ENCODE measurements at places on chromosomes 5 and 9.
A peak's percentile ranks its signal among the peaks of the same experiment; 100 is the strongest.

GRCh38 chr9:1939466-1939865 lies 75.7 kb upstream of the SMARCA2 start:
- DNase-seq: no peak

DNA sequence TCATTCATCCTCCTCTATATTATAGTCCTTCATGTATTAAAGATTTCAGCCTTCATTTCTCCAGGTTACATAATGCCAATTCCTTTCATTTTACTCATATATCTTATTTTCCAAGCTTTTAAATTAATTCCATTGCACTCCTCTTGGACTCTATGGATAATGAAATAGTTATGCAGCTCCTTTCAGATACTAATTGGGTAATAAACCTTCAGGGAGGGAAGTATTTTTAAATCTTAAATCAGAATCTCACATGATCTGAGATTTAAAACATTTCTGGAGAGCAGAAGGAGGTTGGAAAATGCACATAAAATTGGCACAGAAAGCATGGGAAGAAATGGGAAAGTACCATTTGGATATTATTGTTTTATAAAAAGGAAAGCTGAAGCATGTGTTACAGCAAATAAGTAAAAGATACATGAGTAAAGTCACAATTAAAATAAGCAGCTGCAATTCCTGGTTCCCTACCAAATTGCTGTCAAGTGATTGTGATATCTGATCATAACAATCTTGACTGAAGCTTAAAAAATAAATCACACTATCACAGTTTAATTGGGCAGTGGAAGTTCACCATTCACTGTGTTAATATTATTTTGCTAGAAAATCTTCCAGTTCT lies 257.9 kb upstream of the NREP start:
- no peak for DNase-seq

DNA sequence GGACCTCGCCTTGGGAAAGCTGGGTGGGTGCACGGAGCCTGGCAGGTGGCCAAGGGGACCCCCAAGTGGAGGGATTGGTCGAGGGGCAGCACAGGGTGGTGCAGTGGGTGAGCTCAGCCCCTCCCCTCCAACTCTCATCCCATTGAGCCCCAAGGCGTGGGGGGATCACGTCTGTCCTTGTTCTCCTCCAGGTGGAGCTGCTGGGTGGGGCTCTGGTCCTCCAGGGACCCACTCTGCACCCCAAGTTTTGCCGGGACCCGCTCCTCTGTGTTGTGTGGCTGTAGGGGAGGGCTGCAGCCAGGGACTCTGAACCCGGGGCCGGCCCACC lies 3.6 kb upstream of the FUT7 start:
- DNase-seq: no peak

- DNase-seq: no peak
These were observed 779.0 kb upstream of the CTNND2 start for GRCh38 chr5:12683249-12683648.

DNA sequence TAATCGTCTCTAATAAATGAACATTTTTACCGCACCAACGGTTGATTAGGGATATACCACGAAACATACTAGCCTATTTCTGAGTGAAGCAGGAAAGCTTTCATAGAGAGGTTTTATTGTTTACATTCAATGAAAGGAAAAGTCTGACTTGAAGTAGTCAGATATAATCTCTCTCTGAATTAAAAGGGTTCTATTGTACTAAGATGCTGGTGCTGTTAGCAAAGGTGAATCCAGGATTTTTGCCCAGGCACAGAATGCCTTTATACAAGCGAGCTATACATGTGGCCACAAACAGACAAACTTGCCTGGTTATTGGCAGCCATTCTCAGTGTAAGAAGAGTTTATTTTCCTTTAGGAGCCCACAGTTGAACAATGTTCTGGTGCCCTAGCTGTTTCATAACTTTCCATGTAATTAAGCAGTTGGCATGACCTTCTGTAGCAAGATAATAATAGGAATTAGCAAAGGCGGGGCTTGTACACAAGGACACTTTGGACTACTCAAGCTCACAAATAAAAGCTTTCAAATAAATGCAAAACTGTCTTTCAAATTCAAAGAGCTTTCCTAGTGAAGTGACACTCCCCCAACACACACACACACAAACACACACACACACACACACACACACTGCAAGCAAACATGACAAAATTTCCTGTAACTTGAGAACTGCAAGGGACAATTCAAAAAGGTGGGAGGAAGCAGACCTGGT lies 198.7 kb upstream of the MAP3K1 start:
- DNase-seq: no peak

DNA sequence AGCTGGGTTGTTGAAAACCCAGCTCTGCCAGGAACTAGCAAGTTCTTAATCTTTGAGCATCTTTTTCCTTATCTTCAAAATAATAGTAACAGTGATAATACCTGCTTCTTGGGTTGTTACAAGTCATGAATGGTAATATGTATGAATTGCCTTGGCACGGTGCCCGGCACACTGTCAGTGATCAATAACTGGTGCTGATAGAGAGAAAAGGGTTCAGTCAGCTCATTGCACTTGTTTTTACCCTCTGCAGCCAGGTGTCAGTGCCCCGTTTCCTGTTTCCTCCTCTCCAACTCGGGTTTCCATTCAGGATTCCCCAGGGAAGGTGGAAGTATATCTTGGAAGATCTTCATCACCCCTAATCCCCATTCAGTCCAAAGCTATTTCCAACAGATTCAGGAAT lies 15.8 kb upstream of the NIPAL4 start:
- no peak for DNase-seq

- no peak for DNase-seq
These were observed 88.5 kb upstream of the TRPM3 start for GRCh38 chr9:71209890-71210289.

GRCh38 chr9:81693671-81694378 lies 4.5 kb upstream of the TLE1 start:
- no peak for DNase-seq

GRCh38 chr5:148091991-148092964 lies 28.5 kb downstream of the SPINK5 start:
- no peak for DNase-seq

DNA sequence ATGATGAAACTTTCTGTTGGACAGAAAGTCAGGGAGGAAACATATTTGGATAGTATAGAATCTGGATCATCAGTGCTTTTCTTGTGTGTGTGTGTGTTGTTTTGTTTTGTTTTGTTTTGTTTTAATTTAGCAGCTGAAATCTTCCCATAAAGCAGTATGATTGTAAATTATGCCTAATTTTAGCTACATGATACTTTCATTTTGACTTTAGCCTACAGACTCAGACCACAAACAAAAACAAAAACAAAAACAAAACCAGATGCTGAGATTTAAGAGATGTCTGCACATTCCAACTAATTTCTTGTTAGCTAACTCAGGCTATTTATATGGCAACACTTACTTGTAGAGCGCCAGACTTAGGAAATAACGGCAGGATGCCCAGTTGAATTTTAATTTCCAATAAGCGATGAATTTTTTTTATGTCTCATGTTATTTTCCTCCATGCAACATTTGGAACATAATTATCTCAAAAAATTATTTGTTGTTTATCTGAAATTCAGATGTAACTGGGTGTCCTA lies 119.5 kb upstream of the TRPC7 start:
- DNase-seq: no peak

GRCh38 chr5:169157064-169157463 lies 143.9 kb downstream of the SLIT3 start:
- no peak for DNase-seq

DNA sequence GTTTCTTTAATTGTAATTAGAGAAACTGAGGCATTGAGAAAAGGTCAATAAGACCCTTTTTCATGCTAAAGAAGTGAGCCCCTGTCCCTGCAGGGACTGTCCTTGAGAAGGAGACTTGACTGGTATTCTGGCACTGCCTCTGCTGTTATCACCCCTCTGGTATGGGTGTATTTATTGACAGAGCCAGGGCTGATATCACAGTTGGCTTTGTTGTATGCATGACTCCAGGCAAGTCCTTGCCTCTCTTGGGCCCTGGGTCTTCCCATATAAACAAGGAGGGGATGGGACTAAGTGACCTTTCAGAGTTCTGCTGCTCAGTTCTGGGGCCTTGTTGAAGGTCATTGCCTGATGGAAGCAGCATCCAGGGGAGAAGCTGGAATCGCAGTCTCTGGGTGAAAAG lies 71.8 kb upstream of the PPARGC1B start:
- no peak for DNase-seq

- no peak for DNase-seq
These were observed 30.6 kb upstream of the OBP2B start for GRCh38 chr9:133239533-133240090.

DNA sequence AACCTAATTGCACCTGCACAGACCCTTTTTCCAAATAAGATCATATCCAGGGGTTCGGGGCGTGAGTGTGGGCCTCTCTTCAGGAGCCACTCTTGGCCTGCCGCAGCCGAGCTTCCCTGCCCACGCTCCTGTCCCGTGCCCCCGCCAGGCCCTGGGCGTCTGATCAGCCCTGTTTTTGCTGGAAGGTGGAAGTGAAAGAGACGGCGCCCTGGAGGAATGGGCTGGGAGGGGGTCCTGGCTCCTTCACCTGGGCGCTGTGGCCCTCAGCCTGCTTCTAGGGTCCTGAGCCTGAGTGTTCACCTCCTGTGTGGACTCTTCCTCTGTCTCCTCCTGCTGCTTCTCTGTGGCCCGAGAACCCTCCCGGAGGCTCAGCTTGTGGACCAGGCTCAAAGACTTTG lies 11.2 kb upstream of the COL5A1 start:
- DNase-seq: no peak

- no peak for DNase-seq
These were observed 107.0 kb downstream of the CDH6 start for GRCh38 chr5:31300501-31300900.

DNA sequence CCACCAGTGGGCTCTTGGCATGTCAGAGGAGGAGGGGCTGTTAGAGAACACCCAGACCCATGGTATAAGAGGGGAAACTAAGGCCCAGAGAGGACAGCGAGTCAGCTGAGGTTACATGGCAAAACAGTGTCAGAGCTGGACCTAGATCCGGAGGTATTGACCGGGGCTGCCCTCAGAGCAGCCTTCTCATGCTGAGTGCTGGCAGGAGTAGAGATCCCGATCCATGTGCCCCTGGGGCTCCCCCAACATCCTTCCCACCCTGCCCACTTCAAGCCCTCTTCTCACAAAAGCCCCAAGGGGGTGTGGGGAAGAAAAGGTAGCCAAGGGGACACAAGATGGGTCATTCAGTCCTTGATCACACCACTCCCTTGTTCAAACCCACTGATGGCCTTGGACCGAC lies 19.9 kb downstream of the CSF1R start:
- no peak for DNase-seq

DNA sequence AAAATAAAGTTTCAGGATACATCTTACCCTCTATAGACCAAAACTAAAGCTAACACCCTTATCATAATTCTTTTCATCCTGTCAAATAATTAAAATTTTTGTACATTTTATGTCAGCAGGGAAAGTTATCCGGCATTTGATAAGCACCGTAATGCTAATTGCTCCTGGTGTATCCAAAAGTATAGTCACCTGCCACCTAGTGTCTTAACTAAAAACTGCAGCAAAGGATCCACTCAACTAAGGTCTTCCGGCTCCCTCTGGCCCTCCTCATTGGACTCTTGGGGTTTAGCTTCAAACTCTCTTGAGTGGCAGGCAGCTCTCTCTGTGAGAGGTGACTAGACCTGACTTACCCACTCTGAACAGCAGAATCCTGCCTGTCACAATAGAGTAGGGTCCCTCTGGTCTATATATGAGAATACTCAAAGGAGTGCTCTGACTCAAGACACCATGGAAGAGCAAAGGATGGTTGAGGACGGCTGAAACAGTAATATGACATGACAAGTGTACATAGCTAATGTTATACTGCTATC lies 60.4 kb upstream of the CAST start:
- DNase-seq: peak; percentile 31

- no peak for DNase-seq
These were observed 44.6 kb upstream of the LPCAT1 start for GRCh38 chr5:1568201-1568979.

DNA sequence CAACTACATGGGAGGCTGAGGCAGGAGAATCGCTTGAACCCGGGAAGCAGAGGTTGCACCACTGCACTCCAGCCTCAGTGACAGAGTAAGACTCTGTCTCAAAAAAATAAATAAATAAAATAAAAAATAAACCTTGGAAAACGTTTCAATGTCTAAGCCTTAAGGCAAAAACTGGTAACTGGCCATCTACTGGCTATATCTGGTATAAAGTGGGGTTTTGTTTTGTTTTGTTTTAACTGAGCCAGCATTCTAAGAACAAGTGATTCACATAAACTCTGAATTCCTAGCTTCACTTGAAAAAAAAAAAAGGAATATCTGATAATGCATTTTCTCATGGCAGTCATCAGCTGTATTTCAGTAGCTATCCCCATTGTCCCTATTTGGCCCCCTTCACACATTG lies 126.1 kb upstream of the EFNA5 start:
- DNase-seq: no peak

Measured in T follicular helper cell (primary cell).